ENCODE measurements at places on chromosomes 6 and 20.

DNA sequence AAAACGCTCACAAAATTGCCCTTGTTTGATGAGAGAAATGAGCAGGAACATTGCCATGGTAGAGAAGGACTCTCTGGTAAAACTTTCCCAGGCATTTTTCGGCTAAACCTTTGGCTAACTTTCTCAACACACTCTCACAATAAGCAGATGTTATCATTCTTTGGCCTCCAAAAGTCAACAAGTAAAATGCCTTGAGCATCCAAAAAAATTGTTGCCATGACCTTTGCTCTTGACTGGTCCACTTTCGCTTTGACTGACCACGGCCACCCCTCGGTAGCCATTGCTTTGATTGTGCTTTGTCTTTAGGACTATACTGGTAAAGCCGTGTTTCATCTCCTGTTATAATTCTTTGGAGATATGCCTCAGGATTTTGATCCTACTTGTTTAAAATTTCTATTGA lies 41.1 kb upstream of the PREP start:
- peaks cover 15% of the 10 kb centered on the region for H3K4me1 ChIP-seq
- H3K27me3 ChIP-seq, result no peaks in the 10 kb centered on the region
- no peak overlapping the region for H3K27ac ChIP-seq
- no peaks in the 10 kb centered on the region for H3K36me3 ChIP-seq
- no peak for DNase-seq

GRCh38 chr20:57807401-57808263 lies 97.8 kb upstream of the PMEPA1 start:
- no peak overlapping the region for H3K4me3 ChIP-seq
- H3K27ac ChIP-seq, result no peak overlapping the region
- H3K4me1 ChIP-seq, result peaks cover 13% of the 10 kb centered on the region

DNA sequence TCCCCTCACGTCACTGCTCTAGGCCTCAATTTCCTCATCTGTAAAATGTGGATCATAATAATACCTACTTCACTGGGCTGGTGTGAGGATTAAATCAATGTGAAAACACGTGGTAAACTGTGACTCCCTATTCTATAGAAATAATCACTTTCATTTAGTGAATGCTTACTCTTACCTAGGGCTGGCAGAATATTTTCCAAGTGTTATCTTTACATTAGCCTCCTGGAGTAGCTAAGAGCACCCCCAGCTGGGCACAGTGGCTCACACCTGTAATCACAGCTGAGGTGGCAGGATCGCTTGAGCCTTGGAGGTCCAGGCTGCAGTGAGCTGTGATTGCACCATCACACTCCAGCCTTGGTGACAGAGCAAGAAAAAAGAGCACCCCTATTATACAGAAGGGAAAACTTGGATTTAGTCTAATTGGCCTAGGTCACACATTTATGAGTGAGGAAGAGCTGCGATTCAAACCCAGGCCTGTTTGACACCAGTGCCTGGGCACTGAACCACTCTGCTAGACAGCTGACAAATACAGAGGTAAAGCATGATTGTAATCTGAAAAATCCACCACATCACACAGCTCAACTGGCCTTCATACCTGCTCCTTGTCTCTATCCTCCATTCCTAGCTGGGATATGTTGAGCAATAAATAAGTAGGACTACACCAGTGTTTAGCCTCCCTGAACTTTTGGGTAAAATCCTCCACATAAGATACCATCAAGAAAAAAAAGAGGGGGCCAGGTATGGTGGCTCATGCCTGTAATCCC lies 1.4 kb upstream of the SNTA1 start:
- H3K27me3 ChIP-seq, result peaks cover 7% of the 10 kb centered on the region
- no peak overlapping the region for H3K27ac ChIP-seq
- no peak overlapping the region for H3K4me3 ChIP-seq

GRCh38 chr20:10619427-10619826 lies 54.4 kb downstream of the JAG1 start:
- peaks cover 44% of the 10 kb centered on the region for H3K4me1 ChIP-seq
- H3K27ac ChIP-seq, result peak overlapping the region; percentile 92
- H3K27me3 ChIP-seq, result no peaks in the 10 kb centered on the region
- H3K4me3 ChIP-seq, result no peak overlapping the region
- no peaks in the 10 kb centered on the region for H3K36me3 ChIP-seq

DNA sequence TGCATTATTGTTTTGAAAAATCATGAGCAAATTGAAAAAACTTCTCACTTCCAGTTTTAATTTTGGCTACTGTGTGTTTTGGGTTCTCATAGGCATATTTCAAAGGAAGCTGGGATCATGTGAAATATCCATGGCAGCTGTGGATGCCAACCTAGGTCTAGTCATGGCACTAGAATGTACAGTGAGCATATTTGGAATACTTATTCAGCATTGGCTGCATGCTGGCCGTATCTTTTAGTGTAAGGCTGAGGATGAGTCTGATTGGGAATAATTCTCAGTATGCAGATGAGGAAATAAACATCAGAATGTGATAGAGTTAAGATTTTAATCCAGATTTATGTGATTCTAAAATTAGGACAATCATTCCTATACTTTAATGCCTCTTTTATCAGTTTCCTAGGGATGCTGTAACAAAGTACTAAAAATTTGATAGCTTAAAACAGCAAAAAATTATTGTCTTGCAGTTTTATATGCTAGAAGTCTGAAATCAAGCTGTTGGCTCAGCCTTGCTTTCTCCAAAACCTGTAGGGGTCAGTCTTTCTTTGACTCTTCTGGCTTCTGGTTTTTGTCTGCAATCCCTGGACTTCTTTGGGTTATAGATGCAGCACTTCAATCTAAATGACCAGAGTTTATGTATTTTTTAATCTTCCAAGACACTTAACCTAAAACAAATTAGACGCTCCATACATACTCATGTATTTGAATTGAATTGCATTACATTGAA lies 37.7 kb upstream of the DEFB112 start:
- H3K4me1 ChIP-seq, result peaks cover 5% of the 10 kb centered on the region
- no peaks in the 10 kb centered on the region for H3K36me3 ChIP-seq
- DNase-seq, result peak; percentile 25

DNA sequence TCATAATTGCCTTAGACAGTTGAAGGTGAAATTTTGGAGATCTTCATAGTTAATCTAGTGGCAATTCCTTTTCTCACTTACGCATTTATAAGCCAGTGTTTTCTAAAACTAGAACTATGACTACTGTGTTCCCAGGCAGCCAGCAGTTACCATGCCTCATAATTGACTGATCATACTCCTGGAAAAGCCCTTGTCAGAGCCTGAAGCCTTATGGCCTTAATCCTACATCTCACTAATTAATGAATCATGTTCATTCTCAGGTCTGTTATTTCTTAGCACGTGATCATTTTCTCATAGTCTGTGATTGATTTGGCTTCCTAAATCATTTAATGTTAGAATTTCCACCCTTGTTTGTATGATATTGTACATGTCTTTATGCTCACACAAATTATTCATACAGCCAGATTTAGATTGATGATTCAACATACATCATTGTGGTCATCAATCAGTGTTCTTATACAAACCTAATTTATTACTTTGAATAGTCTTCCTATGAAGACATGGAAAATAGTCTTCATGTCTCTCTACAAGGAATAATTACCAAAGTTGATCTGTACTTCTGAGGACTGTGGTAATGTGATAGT lies 132.6 kb upstream of the ASCC3 start:
- no peaks in the 10 kb centered on the region for H3K4me1 ChIP-seq
- no peaks in the 10 kb centered on the region for H3K27me3 ChIP-seq
- no peak overlapping the region for H3K4me3 ChIP-seq
- H3K27ac ChIP-seq, result no peak overlapping the region
- no peaks in the 10 kb centered on the region for H3K36me3 ChIP-seq
- DNase-seq, result no peak

DNA sequence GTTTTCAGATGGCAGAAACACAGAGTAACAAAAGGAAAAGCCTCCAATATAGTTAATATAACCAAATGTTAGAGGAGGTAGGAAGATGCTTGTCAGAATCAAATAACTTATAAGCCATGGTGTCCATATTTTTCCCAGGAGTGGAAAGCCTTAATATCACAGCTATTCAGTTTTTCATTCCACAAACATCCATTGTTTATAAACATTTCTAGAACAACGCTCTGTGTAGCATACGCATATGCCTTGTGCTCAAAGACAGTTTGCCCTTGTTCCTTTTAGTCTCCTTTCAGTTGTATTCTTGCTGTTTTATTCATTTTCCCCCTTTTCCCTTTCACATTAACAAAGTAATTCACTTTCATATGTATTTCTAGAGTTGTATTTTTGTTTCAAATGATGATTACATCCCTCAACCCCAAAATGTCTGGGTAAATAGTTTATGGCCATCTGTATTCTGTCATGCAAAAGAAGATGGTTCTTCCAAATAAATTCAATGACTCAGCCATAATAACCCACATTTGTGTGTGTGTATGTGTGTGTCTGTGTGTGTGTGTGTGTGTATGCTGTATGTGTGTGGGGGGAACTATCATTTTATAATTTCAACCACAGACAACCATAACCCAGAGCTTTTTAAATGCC lies 455.7 kb upstream of the SOX4 start:
- no peaks in the 10 kb centered on the region for H3K36me3 ChIP-seq
- DNase-seq, result no peak

GRCh38 chr6:85544776-85545175 lies 48.9 kb downstream of the SNX14 start:
- H3K36me3 ChIP-seq, result peaks cover 3% of the 10 kb centered on the region
- H3K4me1 ChIP-seq, result no peaks in the 10 kb centered on the region
- H3K27ac ChIP-seq, result no peak overlapping the region
- no peak for DNase-seq
- no peak overlapping the region for H3K4me3 ChIP-seq

DNA sequence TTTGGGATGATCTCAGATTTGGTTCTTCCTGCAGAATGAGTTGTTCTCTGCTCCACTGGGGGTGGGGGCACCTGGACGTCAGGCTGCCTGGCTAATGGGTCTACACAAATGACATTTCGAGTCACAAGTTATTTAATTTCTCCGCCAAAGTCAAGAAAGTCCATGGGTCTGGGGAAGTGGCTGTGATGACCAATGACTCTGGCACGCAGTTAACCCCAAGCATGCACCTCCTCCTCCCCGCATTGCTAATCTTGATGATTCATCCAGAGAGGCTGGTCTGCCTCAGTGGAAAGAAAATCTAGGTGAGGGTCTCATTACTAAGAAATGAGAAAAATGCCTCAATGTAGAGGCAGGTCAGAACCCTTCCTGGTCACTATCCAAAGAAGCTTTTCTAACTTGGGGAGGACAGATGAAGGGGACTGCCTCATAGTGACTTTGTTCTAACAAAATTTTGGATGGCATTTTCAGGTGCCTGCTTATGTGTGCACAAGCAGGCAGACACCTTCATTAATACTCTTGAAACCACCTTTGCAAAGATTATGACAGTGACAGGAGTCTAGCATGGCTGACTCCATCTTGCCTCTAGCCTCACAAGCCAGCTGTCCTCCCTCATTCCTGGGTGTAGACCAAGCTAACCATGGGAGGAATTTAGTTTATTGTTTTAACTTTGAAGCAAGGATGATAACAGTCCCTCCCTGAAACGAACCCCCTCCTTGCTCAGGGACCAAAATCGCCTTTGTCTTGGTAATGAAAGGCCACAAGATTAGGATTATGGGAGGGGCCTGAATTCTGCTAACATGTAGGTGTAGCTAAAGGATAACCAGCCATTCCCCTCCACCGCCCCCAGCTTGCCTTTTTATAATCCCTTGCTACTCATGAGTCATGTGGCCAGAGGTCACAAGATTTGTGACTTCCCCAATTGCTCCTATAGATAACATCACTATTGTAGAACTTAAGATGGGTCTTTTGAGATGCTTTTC lies 98.6 kb upstream of the MRPS10 start:
- peak overlapping the region; percentile 61 for H3K27ac ChIP-seq
- H3K27me3 ChIP-seq, result no peaks in the 10 kb centered on the region
- DNase-seq, result peak; percentile 49
- peaks cover 43% of the 10 kb centered on the region for H3K4me1 ChIP-seq

GRCh38 chr6:38570750-38571149 lies 69.0 kb downstream of the BTBD9 start:
- peaks cover 4% of the 10 kb centered on the region for H3K4me1 ChIP-seq
- H3K4me3 ChIP-seq, result no peak overlapping the region
- no peak overlapping the region for H3K27ac ChIP-seq
- H3K27me3 ChIP-seq, result no peaks in the 10 kb centered on the region
- no peaks in the 10 kb centered on the region for H3K36me3 ChIP-seq

- DNase-seq, result no peak
- H3K27me3 ChIP-seq, result no peaks in the 10 kb centered on the region
- H3K36me3 ChIP-seq, result peaks cover 2% of the 10 kb centered on the region
- H3K27ac ChIP-seq, result peak overlapping the region; percentile 47
Measured at GRCh38 chr6:111552241-111552744, 53.4 kb downstream of the TRAF3IP2 start.

GRCh38 chr20:13856354-13856753 lies 71.5 kb downstream of the NDUFAF5 start:
- no peaks in the 10 kb centered on the region for H3K36me3 ChIP-seq
- H3K4me1 ChIP-seq, result no peaks in the 10 kb centered on the region
- no peak overlapping the region for H3K4me3 ChIP-seq

DNA sequence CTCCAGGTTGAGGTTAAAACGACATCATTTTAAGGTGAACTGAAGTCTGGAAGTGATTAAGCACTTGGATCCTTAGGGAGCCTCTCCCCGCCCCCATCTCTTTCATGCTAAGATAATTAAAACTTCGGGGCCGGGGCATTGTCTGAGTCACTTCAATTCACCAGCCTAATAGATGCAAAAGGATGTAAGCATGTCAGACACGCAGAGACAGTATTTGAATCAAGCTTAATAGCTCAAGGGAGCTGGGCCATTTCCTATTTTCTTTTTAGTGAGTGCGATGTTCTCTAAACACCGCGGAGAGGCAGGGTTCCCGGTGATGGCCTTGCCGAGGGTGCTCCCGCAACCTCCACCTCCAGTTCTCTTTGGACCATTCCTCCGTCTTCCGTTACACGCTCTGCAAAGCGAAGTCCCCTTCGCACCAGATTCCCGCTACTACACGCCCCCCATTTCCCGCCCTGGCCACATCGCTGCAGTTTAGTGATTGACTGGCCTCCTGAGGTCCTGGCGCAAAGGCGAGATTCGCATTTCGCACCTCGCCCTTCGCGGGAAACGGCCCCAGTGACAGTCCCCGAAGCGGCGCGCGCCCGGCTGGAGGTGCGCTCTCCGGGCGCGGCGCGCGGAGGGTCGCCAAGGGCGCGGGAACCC lies 516 bp upstream of the IRF4 start:
- no peak overlapping the region for H3K27ac ChIP-seq
- H3K4me1 ChIP-seq, result peaks cover 13% of the 10 kb centered on the region
- no peak for DNase-seq
- no peaks in the 10 kb centered on the region for H3K36me3 ChIP-seq
- peaks cover 73% of the 10 kb centered on the region for H3K27me3 ChIP-seq

All from keratinocyte (primary cell).